Neural progenitor cell (in vitro differentiated cells): ENCODE measurements at places on chromosomes 16 and 17. TPM values are rescaled to one million over a fixed set of nuclear protein-coding genes. Genes with fewer than 3 reads are reported as not detected.

The ITGB3 gene
- 0.47 TPM in 1 of 2 replicates, not detected in the other for total RNA-seq

The NOB1 gene
- 30.3 and 47.4 TPM in 2 replicates for total RNA-seq

The CDH3 gene
- total RNA-seq: 3.9 and 11.0 TPM in 2 replicates

The TBC1D3 gene
- total RNA-seq: not detected in 2 replicates

The NPB gene
- total RNA-seq: 2.8 TPM in 1 of 2 replicates, not detected in the other

The C17orf100 gene
- total RNA-seq: 3.8 and 3.9 TPM in 2 replicates

DNA sequence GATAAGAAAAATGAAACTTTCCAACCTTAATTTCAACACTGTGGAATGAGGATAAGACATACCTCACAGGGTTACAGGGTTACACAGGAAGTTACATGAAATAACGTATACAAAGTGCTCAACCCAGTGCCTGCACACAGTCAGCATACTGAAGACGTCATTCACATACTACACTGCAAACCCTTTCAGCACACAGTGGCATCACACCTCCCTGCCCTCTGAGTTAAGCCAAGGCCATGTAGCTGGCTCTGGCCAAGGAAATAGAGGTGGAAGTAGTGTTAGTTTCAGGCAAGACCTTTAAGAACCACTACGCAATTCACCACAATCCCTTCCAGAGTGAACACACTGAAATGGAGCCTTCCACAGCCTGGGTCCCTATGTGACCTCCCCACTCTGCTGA, 46.6 kb upstream of the GSG1L start:
- H3K4me1 ChIP-seq: no peaks in the 10 kb centered on the region
- no peaks in the 10 kb centered on the region for H3K27me3 ChIP-seq
- DNase-seq: no peak
- no peak overlapping the region for H3K4me3 ChIP-seq
- no peaks in the 10 kb centered on the region for H3K36me3 ChIP-seq

DNA sequence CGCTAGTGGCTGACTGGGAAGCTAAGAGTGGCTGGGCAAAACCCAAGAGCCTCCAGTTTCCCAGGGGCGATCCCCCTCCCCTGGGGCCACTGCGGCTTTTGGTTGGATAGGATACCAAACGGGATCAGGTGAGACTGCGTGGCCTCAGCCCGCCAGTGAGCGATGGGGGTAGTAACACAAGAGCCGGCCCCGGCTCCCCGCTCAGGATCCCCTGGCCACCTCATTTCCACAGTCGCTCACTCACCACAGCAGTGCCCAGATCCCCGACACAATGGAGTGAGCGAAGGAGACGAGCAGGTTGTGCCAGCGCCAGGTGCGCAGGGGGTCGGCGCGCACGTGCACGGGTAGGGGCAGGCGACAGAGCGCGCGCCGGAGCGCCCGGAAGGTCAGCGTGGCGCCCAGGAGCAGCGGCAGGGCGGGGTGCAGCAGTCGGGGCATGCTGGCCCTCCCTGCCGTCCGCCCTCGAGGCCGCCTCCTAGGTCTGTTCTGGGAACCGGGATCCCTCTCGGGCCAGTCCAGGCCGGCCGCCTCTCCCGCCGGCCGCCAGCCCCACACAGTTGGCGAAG, 290 bp downstream of the TLCD1 start:
- DNase-seq: peak; percentile 93
- H3K4me3 ChIP-seq: peak overlapping the region; percentile 69
- peak overlapping the region; percentile 89 for H3K27ac ChIP-seq
- peaks cover 7% of the 10 kb centered on the region for H3K36me3 ChIP-seq
- H3K27me3 ChIP-seq: no peaks in the 10 kb centered on the region

DNA sequence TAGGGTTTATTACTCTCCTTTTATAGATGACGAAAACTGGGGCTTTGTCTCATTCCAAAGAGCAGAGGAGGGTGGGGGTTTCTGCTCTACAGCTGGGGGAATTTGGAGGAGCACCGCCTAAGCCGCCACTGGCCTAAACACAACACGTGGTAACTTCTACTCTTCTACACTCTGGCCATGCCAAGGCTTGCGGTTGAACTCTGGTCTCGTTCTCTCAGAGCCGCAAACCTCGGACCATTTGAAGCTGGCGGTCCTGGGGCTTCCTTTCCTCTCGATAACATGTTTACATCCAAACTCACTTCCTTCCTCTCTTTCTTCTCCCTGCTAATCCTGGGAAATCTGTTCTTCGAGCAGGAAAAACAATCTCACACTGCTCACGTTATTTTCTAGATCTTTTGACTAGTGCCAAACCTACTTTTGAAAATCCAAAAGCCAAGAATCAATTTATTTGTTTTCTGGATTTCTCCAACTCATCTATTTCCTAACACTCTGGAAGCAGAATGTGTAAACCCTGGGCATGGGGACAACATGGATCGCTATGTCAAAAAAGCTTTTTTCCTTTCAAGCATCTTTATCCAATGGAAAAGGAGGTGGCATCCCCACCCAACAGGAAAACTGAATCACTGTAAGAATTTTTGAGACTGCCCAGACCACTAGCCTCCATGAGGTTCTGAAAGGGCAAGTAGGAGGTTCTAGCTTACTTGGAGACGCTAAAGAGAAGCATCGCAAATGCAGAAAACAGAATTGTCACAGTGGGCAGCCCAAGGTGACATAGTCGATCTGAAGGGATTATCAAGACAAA, 13.6 kb upstream of the EEF2K start:
- peaks cover 4% of the 10 kb centered on the region for H3K4me1 ChIP-seq
- peaks cover 16% of the 10 kb centered on the region for H3K27me3 ChIP-seq
- H3K4me3 ChIP-seq: no peak overlapping the region

DNA sequence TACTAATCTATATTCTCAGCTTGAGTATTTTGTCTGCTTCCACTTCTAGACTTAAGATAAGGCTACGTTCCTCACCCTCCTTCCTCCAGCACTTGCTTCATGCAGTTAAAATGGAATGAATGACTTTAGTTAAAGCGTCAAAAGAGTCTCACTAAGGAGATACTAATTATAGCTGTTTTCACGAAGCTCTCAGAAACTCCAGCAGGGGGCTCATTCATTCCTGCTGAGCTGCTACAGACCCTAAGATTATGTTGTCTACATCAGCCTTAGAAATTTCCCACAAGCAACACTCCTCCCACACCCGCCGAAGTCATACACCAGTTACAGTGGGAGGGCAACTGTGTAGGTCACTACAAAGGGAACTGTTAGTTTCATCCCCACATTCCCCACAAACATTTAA, 57.0 kb upstream of the KIFC3 start:
- H3K4me1 ChIP-seq: peaks cover 29% of the 10 kb centered on the region
- no peaks in the 10 kb centered on the region for H3K36me3 ChIP-seq
- H3K27me3 ChIP-seq: no peaks in the 10 kb centered on the region
- DNase-seq: peak; percentile 79
- H3K27ac ChIP-seq: no peak overlapping the region
- no peak overlapping the region for H3K4me3 ChIP-seq

DNA sequence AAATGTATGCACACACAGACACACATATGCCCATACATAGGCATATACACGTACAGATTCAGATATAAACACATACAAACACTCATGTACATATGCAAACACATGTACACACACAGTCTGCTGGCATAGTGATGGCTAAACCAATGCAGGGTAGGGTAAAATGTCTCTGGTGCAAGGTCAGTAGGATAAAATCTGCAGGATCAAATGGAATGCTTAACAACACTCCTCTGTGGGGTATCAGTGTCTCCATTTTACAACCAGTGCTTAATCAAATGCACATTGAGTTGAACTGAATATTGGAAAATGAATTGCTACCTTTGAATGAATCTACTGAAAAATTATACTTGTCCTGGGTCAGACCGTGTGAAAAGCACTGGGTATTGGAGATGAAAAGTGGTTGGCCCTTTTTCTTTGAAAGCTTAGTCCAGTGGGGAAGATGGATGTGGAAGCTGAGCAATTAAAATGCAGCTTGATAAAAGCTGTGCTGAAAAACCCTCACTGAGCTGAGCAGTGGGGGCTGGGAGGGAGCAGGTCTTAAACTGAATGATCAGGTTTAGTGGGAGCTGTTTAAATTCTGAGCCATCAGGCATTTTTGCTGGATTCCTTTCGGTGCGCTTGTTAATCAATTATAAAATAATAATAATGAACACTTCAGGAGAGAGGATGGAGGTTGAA, 314.7 kb downstream of the HAPSTR1 start:
- no peaks in the 10 kb centered on the region for H3K36me3 ChIP-seq
- peaks cover 15% of the 10 kb centered on the region for H3K4me1 ChIP-seq
- DNase-seq: no peak
- H3K4me3 ChIP-seq: no peak overlapping the region

DNA sequence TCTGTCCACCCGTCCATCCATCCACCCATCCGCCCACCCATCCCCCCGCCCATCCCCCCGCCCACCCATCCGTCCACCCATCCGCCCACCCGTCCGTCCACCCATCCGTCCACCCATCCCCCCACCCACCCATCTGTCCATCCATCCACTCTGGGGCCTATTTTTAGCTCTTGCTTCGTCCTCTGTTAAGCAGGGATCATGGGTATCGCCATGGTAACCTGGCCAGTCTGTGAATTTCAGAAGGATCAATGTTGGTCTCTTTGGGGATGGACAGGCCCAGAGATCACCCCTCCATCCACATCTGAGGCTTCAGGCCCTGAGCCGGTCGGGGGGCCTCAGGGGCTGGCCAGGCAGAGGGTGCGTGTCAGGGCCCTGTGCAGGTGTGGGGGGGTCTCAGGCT, 15.2 kb upstream of the DPEP1 start:
- peaks cover 5% of the 10 kb centered on the region for H3K27me3 ChIP-seq
- no peak overlapping the region for H3K27ac ChIP-seq
- DNase-seq: no peak
